ENCODE measurements at places on chromosomes 11 and 22.

DNA sequence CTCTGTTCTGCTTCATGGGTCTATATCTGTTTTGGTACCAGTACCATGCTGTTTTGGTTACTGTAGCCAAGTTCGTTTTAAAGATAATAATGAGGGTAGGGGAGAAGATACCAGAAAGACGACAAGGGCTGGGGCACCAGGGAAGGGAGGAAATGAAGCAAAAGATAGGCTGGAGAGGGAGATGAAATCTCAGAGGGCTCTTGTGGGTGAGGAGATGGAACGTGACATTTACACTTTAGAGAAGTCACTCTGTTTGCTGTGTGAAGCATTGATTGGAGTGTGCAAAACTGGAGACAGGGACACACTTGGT is 33.5 kb downstream of the OR4D9 start:
- DNase-seq: no peak

DNA sequence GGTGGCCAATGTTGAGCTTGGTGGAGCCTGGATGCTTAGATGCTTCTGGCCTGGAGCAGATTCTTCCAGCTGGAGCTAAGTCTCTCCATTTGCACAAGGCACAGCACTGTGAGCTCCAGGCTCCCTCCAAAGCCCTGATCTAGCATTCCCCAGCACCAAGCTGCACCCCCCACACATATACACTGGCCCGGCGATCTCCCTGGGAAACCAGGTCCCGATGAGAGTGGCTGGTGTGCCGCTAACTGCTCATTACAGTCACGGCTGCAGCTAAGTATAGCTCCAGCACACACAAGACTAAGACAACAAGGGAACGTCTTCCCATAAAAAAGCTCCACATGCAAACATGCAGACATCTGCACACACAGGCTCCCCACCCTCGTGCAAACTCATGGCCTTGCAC is 17.6 kb downstream of the KCNC1 start:
- DNase-seq: no peak

DNA sequence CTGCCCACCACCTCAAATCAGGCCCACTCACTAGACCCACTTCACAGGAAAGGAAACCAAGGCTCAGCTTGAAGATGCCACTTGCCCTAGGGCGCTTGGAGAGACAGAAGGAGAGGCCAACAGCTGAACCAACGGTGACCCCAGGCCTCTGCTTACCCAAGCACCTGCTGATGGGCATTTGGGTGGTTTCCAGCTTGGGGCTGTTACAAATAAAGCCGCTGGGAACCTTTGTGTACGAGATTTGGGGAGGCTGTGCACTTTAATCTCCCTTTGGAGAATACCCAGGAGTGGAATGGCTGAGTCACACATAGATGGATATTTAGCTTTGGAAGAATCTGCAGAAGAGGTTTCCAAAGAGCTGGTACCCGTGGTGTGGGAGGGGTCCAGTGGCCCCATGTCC is 50.9 kb upstream of the LINC01488 start:
- DNase-seq: no peak

- peak; percentile 84 for DNase-seq
These were observed 29.1 kb downstream of the MAP6 start for GRCh38 chr11:75639762-75640181.

DNA sequence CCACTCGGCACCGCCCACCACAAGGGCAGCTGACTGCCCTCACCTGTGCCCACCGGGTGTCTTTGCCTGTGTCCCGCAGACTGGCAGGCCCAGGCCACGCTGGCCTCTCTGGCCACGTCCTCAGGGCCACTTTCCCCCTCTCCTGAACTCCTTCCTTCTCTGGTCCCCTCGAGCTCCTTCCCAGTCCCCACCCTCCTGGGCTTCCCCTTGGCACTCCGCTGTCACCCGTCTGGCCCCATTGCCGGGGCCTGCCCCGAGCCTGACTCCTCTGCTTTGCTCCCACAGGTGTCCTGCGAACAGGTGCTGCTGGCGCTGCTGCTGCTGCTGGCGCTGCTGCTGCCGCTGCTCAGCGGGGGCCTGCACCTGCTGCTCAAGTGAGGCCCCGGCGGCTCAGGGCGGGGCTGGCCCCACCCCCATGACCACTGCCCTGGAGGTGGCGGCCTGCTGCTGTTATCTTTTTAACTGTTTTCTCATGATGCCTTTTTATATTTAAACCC is 14.2 kb downstream of the MCAT start:
- peak; percentile 76 for DNase-seq

- DNase-seq: no peak
These were observed 3.3 kb downstream of the APLNR start for GRCh38 chr11:57233702-57234101.

DNA sequence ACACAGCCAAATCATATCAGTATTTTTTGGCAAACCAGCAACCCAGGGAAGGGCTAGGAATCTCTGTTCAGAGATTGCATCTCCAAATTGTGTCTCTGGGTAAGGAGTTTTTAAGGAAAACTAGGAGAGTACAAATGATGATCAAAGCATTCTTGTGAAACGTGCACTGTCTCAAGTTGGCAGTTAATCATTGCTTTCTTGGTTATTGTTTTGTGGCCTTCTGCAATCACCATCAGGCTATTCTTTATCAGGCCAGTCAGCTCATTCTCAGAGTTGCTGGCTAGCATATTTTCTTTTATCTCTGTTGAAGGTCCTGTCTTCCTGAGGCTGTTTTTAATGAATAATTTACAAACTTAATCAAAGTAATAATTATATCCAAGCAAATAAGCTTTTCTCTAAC is 129.1 kb upstream of the CCDC179 start:
- DNase-seq: no peak

GRCh38 chr11:9701799-9702198 is 37.9 kb downstream of the SWAP70 start:
- no peak for DNase-seq

- no peak for DNase-seq
These were observed 5.6 kb upstream of the APOBEC3H start for GRCh38 chr22:39091126-39092081.

GRCh38 chr11:102712137-102712536 is 6.6 kb upstream of the MMP27 start:
- DNase-seq: no peak

GRCh38 chr11:67435727-67436458 is 1.6 kb downstream of the PTPRCAP start:
- no peak for DNase-seq

DNA sequence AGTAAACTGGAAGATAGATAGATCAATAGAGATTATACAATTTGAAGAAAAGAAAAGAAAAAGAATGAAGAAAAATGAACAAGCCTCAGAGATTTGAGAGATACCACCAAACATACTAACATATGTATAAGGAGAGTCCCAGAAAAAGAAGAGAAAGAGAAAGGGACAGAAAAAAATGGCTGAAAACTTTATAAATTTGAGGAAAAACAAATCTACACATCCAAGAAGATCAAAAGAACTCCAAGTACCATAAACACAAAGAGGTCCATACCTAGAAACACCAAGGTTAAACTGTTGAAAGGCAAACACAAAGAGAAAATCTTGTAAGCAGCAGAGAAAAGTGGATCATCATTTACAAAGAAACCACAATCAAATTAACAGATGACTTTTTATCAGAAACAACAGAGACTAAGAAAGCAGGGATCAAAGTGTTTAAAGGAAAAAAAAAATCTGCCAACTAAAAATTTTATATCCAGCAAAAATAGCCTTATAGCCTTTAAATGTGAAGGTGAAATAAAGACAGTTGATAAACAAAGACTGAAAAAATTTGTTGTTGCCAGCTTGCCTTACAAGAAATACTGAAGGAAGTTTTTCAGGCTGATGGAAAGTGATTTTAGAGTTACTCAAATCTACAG is 11.8 kb upstream of the AKIP1 start:
- no peak for DNase-seq

DNA sequence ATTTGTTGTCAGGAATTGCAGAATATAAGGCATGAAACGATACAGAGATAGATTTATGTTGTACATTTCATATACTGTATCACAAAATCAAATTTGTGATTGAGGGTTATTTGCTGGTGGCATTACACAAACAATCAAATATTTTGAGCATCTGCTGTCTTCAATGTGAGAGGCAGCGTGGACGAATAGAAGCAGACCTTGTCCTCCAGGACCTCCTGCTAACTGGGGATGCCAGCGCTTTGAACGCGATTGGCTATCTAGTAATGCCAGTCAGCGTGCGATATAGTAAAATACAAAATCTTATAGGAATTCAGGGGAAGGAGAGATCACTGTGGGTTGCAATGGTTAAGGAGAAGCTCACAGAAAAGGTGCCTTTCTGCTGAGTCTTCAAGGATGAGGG is 631 bp upstream of the SNX19 start:
- no peak for DNase-seq

- no peak for DNase-seq
These were observed 20.1 kb downstream of the SERPIND1 start for GRCh38 chr22:20793748-20794649.

DNA sequence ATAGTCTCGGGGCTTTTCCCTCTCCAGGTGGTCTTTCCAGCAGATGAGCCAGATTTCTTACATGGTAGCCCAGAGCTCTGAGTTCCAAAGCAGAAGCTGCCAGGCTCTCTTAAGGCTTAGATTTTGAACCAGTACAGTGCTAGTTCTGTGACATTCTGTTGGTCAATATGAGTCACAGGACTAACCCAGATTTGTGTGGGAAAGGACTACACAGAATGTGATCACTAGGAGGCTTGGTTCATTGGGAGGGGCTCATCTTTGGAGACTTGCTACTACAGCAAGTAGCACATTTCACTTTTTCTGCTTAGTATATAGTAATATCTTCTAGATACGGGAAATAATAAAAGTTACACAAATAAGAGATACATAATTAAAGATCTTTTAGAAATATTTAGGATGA is 24.1 kb downstream of the RNF214 start:
- DNase-seq: no peak

DNA sequence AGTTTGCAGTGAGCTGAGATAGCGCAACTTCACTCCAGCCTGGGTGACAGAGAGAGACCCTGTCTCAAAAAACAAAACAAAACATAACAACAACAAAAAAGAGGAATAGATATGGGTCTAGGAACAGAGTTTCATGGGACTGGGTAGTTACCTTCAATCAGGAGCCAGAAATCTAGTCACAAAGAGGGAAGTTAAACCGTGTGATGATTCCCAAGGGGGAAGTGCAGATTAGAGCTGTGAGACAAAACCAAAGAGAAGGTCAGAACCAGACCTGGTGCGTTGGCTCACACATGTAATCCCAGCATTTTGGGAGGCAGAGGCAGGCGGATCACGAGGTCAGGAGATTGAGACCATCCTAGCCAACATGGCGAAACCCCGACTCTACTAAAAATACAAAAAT is 42.1 kb upstream of the LARGE1 start:
- no peak for DNase-seq

- no peak for DNase-seq
These were observed 190.0 kb downstream of the PGR start for GRCh38 chr11:100939571-100939970.

GRCh38 chr11:76700177-76701100 is 29.9 kb upstream of the LRRC32 start:
- no peak for DNase-seq

- no peak for DNase-seq
These were observed 62.4 kb downstream of the PARVB start for GRCh38 chr22:44086271-44087088.

GRCh38 chr11:44258190-44258489 is 51.8 kb downstream of the ALX4 start:
- no peak for DNase-seq

DNA sequence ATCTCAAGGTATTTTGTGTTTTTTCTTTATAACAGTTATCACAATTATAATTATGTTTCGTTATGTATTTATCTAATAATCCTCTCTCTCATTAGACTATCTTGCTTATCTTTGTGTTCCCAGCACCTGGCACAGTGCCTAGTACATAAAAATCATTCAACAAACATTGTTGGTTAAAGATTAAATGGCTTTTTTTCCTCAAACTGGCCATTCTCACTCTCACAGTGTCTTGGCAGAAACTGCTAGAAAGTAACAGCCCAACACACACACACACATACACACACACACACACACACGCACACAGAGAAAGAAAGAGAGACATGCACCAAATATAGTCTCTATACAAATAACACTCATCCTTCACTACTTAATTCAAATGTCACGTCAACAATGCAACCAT is 36.8 kb downstream of the OR10A6 start:
- no peak for DNase-seq

DNA sequence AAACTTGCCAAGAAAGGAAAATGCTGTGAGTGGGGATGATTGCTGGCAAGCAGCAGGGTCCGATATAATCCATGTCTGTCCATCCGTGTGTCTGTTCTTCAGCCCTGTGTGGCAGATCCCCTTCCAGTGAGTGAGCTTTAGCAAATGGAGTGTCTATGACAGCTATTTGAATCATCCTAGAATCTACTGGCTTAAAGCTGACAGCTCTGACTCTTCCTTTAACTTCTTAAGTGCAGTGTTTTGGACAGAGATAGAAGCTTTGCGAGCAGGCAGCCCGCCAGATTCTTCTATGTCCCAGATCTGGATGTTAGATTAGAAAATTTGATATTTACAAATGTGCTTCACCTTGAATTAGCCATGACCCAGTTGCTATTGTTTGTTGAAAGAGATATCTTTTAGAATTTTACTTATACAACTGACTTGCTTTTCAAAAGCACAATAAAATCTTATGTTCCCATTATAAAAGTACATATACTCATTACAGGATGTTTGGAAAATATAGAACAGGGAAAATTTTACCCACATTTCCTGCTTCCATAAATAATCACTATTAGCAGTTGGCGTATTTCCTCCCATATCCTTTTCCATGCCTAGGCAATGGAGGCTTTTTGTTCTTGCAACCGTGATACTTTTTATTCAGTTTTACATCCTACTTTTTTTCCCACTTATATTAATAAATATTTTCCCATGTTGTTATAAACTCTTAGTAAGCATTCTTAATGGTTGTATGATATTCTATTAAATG is 124.5 kb downstream of the COMMD9 start:
- no peak for DNase-seq

GRCh38 chr11:114282488-114282887 is 13.7 kb upstream of the NNMT start:
- no peak for DNase-seq

GRCh38 chr22:20787746-20788626 is 14.1 kb downstream of the SERPIND1 start:
- DNase-seq: no peak

GRCh38 chr22:33599596-33599995 is 320.7 kb downstream of the LARGE1 start:
- DNase-seq: no peak

DNA sequence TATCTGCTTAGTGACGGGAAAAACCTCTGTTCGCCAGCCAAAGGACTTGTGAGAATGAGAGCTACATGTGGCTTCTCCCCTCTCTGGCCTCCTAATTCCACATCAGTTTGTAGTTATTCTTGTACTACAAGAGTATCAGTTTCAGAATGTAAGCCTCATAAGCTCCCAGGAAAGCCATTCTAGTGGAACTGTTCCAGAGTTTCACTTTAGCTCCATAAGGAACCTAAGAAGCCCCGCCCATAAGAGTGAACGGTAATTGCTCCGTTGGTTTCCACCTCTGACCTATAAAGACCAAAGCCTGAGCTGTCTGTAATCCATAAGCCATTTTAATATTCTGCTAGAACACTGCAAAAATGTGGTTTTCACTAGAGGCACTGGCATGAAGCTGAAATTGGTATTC is 53.0 kb downstream of the SIK3 start:
- no peak for DNase-seq

- DNase-seq: no peak
These were observed 73.5 kb upstream of the ZC3H12C start for GRCh38 chr11:110019675-110020074.

- no peak for DNase-seq
These were observed 24.3 kb downstream of the CD6 start for GRCh38 chr11:60995798-60996197.
